Central memory CD4-positive, alpha-beta T cell (primary cell): ENCODE measurements at places on chromosomes 4 and X.

- no peak for DNase-seq
These were observed 9.3 kb downstream of the CD99L2 start for GRCh38 chrX:150889131-150889530.

DNA sequence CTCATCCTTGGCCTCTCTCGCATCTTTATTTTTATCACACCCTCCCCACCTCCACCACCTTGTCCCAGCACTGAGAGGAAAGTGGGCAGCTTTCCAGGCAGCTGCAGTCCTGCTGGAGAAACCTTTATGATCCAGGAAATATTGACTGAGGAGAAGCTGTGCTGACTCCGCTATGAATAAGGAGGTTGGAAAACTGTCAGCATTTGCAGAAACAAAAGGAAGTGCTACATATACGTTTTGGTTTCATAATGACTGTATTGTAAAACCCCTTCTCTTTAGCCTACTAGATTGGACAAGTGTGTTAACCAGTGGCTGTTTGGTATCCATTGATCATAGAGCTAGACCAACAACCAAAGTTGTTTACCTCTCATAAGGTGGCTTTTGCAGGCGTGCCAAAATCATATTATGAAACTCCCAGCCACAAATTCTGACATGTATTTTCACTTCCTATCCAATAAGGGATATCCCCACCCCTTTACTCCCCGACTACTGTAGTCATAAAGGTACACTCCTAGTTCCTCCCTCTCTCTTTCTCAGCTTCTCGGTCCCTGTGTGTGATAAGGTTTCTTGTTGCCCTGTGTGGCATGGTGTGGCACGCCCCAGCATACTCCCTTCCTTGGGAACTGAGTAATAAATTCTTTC lies 88.4 kb downstream of the GPR143 start:
- DNase-seq: peak; percentile 24

- no peak for DNase-seq
These were observed 175.4 kb downstream of the TBCK start for GRCh38 chr4:106140601-106141000.

DNA sequence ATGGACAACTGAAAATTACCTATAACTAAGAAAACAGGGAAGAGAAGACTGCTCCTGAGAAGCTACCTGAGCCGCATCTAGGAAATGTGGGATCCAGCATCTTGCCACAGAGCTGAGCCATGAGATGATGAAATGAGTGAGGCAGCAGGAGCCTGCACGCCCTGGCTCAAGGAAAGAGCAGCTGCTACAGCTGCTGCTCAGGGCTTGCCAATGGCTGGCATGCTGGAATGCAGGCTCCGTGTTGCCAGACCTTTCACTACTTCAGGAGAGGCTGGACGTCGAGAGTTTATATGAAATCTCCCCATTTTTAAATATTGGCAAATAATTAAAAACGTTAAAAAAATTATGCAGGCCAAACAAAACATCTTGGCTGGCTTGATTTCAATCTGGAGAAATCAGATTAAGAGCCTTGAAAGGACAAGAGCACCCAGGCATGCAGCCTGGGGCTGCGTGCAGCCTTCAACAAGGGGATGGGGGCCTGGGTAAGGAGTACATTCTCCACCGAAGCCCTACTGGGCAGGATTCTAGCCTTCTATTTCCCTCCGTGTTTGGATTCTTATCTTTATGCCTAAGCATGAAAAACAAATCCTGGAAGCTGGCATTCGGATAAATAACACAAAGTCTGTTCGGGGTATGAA lies 227.6 kb downstream of the NR3C2 start:
- no peak for DNase-seq

GRCh38 chr4:26130841-26131432 lies 189.9 kb upstream of the RBPJ start:
- DNase-seq: peak; percentile 66

DNA sequence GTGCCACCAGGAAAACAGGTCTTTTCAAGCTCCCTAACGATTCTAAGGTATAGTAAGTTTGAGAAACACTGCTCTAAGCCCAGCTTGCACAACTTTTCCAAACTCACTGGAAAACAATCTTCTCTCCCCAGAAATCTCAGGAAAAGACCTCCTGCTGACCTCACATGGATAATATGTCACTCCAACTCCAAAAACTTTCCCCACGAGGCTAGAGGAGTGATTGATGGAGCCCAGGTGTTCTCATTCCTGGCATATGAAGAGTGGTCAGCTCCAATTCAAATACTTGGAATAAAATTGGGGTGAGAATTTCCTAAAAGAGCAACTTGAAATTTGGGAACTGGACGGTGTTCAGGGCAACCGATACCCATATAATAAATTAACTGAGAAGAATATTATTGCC lies 299.9 kb downstream of the PPP4R3C start:
- DNase-seq: no peak

- DNase-seq: no peak
These were observed 255.5 kb downstream of the BMPR1B start for GRCh38 chr4:95013236-95013635.

- DNase-seq: no peak
These were observed 124.1 kb upstream of the LIMCH1 start for GRCh38 chr4:41413670-41414411.

DNA sequence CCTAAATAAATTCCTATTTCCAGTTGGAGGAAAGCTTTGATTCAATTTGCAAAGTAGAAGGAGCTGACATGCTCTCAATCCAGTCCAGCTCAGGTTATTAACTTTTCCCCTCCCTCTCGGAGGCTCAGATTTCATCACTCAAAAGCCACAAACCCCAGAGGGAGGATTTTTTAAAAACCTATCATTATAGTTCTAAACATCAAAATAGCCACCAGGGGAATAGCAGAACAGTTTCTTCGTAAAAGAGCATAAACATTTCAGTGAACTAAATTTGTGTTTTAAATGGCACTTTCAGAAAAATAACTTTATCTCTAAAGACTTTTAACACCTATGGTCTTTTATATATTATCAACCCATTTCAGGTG lies 8.8 kb downstream of the GPRIN3 start:
- peak; percentile 77 for DNase-seq

GRCh38 chr4:48683784-48684666 lies 96.1 kb downstream of the FRYL start:
- DNase-seq: no peak

GRCh38 chr4:94453391-94453963 lies 1.7 kb downstream of the PDLIM5 start:
- DNase-seq: no peak

GRCh38 chr4:10421344-10422055 lies 35.7 kb downstream of the ZNF518B start:
- DNase-seq: no peak

- no peak for DNase-seq
These were observed 2.0 kb upstream of the PROM1 start for GRCh38 chr4:16085822-16086221.

GRCh38 chr4:99157478-99157935 lies 13.4 kb upstream of the ADH4 start:
- DNase-seq: no peak

GRCh38 chr4:41326776-41327175 lies 70.0 kb downstream of the UCHL1 start:
- no peak for DNase-seq

DNA sequence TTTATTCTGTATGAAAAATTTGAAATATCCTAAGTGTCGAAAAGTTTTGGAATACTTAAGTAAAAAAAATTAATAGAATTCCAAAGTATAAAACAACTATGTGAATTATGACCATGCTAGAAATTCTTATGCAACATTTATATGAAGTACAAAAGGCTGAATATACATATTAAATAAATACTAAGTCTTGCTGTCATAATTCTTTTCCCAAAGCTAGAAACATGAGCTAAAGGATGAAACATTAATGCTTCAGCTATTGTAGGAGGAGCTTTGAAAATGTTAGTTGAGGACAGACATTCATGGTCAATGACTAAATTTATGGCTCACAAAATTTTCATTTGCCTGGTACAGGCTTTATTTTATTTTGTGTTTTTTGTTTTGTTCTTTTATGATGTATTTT lies 207.3 kb downstream of the GABRB1 start:
- no peak for DNase-seq

GRCh38 chr4:175833574-175834311 lies 21.7 kb upstream of the GPM6A start:
- DNase-seq: no peak

DNA sequence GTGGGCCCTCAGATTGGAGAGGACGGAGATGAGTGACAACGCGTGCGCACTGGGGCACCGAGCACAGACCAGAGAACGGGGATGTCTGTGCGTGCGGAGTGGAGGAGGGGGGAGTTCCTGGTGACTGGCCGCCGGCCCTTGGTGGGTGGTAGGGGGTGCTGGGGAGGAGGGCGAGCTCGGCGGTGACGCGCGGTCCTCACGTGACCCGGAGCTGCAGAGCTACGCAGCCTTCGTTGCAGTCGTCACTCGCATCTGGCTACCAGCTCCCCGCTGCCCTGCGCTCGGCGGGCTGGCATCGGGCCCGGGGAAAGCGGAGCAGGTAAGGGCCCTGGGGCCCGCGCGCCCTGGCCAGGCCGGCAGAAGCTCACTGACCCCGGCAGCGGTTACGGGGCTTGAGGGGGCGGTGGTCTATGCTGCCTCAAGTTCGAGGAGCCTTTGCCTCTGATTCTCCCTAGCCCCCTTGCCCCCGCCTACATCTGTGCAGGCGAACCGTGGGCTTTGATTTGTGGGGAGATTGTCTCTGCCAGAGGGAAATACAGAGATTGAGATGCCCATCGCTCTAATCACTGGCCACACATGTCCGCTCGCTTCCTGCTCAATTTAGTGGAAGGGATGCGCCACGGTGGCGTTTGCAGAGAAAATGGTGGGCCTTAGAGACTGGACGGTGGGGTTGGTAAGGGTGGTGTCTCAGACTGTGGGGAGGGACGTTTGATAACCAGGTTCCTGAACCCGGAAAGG lies at the start of gene ARMCX4:
TSS of gene ARMCX4 (plus strand) at position 245 of the 738 bp plus-strand sequence. CDS start 3,134 bp downstream, outside the sequence.
- DNase-seq: peak; percentile 22

GRCh38 chr4:71187404-71188155 lies 151.2 kb upstream of the SLC4A4 start:
- DNase-seq: no peak

DNA sequence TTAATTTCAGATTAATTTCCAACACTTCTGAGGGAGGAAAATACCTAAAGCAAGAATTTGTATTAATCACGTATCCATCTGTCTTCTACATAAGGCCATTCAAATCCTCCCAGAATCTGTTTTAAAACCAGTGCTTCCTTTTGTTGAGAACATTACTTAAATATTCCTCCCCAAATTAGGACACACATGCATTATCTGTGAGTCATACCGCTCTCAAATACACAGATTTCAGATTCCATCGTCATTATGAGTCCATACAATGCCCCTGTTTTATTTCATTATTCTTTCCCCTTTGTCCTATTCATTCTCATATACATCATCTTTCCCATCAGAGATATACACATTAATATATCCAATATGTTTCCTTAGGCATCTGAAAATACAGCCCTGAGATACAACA lies 57.3 kb upstream of the PRSS12 start:
- DNase-seq: no peak

- no peak for DNase-seq
These were observed 9.1 kb upstream of the HSPA4L start for GRCh38 chr4:127772769-127773671.

DNA sequence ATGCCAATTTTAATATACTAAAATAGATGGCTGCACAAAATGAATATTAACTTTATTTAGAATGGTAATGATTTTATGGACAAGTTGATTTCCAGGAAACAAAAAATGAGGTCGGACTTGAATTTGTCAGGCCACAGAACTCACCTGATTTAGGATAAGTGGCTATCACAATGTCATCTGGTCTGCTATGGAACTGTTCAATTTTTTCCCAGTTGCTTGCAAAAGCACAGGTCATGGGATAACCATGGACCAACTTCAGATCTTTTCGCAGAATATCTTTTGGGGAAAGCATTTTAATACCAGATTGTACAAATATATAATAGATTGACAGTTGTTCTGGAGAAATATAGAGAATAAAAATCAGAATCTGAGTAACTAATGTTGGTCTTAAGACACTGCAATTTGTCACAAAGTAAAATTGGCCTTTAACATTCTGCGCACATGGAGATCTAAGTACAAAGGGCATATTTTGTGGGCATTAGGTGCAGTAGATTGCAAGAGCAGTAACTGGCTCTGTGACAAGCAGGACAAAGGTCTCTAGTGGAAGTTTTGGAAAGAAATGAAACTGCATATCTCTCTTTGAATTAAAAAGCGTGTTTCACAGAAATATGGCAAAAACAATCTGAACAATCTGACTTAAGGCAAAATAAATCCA lies 5.4 kb downstream of the SULT1B1 start:
- no peak for DNase-seq

DNA sequence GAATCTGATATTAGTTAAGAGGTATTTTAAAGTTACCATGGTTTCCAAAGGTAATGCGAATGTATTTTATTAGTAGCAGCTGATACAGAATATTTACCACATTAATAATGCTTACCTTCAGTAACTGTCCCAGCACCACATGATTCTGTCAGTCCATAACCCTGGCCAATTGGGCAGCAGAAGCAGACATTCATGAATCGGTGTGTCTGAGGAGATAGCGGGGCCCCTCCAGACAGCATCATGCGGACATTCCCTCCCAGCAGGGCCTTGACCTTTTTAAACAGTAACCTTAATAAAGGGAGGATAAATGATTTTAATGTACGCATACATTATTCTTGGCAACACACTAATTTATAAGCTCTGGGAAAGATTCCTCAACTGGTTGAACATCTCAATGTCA lies 43.0 kb upstream of the KCNE5 start:
- no peak for DNase-seq

DNA sequence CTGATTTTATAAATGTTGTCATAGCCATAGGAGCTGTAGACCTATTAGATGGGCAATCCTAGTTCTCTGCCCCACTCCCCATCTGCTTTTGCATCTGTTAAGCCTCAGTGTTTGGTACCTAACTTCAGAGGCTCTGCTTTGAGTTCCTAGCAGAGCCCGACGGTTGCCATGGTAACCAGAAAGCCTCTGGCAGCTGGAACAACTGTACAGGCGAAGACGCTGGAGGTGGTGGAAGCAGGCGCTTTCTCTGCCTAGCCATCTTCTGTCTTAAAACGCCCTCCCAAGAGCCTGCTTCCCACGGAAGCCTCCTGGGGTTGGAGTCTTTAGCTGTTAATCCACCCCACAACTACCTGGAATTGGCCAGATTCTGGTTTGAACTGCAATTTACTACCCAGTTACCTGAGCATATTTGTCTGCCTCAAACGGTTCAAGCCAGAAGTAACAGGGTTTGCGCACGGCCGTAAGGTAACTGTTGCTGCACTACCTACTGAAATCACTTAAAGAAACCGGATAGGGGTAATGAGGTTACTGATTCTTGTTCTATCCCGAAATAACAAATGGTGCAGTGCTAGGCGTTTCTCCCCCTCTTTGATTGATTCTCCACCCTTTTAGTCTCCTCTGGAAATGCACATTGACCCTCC lies 1.0 kb upstream of the GABRG1 start:
- DNase-seq: no peak

GRCh38 chrX:63754136-63754859 lies 30.7 kb downstream of the ARHGEF9 start:
- DNase-seq: peak; percentile 50

- no peak for DNase-seq
These were observed 71.4 kb upstream of the TTC29 start for GRCh38 chr4:147017081-147017480.
